ENCODE measurements at places on chromosomes 6 and 20. TPM values are rescaled to one million over a fixed set of nuclear protein-coding genes. Genes with fewer than 3 reads are reported as not detected.

Gene SIRPA
- total RNA-seq = 6.8 TPM

Gene ID1
- total RNA-seq = 377 TPM

DNA sequence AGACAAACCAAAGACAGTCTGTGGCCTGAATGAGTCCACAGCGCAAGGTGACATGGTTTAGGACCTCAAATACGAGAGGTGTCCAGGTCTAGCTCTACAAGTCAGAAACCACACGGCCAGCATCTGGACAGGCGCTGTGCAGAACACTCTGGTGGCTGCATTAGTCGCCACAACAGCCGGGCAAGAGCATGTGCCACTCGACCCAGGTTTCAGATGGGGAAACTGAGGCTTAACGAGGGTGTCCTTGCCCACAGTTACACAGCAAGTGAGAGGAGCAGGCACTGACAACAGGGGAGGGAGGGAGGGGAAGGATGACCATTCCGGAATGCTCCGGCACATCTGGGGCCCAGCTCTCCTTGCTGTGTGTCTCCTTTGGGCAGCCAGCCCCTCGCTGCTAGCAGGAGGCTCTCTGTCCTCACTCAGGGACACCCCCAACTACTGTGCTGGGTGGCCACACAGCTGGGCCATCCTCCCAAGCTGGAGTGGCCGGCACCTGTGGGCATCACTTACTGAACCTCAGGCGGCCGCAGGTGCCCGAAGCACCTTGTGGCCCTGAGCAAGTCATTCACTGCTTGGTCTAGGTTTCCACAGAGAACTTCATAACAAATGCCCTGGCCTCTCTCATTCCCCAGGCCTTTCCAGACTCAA lies 6.6 kb downstream of the DLL1 start:
- peaks cover 28% of the 10 kb centered on the region for H3K4me1 ChIP-seq
- no peak for DNase-seq
- no peak overlapping the region for H3K27ac ChIP-seq
- no peaks in the 10 kb centered on the region for H3K36me3 ChIP-seq
- peaks cover 48% of the 10 kb centered on the region for H3K27me3 ChIP-seq

DNA sequence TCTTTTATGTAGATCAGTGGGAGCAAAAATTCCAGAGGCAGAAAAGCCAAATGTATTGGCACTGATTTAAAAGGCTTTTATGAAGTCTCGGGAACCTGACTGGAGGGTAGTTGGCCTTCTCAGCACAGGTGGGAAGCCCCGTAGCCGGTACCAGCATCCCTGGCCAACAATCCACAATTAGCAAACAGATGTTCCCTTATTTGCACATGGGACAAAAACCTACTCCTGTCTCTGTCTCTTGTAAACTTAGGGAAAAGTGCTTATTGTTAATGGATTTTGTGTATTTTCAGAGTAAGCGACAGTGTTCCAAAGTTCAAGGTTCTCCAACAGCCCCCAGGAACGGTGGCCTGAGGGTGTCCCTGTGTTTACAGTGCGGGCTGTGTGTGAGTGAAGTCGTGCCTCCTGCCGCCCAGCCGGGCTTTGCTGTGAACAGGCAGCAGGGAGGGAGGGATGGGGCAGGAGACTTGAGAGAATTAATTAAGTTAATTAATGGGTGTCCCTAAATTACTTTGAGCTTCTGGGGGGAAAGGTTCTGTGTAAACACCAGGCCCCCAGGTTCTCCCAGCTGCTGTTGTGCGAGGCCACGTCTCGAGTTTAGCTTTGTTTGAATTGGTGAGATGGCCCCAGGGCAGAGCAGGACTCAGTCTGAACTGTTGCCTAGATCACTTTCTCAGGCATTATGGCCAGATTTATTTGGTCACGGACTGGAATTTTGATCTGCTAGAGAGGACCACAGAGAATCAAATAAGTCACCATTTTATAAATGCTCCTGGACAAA lies 3.9 kb downstream of the SYNJ2 start:
- no peaks in the 10 kb centered on the region for H3K36me3 ChIP-seq
- H3K4me1 ChIP-seq = peaks cover 55% of the 10 kb centered on the region
- DNase-seq = no peak
- peak overlapping the region; percentile 84 for H3K27ac ChIP-seq

- no peak for DNase-seq
- peaks cover 3% of the 10 kb centered on the region for H3K27me3 ChIP-seq
- H3K4me1 ChIP-seq = peaks cover 6% of the 10 kb centered on the region
- H3K27ac ChIP-seq = no peak overlapping the region
- no peak overlapping the region for H3K4me3 ChIP-seq
- no peaks in the 10 kb centered on the region for H3K36me3 ChIP-seq
Measured at GRCh38 chr6:39664173-39664572, 61.0 kb downstream of the KIF6 start.

DNA sequence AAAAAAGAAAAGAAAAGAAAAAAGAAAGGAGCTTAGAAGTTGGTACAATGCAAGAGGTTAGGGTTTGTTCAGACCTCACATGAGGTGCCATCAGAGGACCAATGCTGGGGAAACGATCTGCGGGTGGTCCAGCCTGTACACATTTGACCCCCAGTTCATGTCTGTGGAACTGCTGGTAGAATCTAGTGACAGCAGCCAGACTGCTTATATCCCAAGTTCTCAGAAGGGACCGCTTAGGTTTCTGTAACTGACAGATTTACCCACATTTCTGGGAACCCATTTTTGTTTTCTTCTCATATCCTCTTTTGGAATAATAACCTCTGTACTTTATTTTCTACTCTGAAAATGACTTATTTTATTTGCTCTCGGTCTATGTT lies 4.7 kb downstream of the PPP1R18 start:
- no peaks in the 10 kb centered on the region for H3K27me3 ChIP-seq
- H3K4me1 ChIP-seq = peaks cover 59% of the 10 kb centered on the region
- DNase-seq = no peak

DNA sequence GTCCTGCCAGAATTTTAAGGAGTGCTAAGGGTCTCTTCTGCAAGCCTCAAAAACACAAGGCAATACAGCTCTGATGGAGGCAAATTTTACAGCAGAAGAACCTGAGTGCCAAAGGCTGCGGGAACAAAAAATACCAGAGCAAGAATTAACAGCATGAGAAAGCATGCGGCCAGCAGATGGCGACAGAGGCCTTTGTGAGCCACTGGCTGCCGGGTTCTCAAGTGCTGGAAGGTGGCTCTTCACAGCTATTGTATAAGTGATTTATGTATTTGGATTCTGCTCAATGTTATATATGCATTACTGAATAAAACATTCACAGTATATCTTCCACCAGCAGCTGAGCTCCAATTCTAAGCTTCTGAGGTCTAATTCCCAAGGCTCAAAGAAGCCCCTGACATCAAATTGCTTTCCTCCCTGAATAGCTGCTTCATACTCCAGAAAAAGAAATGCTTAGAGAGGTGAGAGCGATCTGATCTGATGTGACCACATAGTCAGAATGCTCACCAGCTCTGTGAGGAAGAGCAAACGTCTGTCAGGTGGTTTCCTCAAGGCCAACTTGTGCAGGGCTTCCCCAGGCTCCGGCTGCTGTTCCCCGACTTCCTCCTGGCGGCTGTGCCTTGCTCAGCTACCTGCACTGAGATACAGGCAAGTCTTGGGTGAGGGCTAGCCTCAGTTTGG lies 58.6 kb downstream of the PPP1R3G start:
- no peaks in the 10 kb centered on the region for H3K36me3 ChIP-seq
- no peak overlapping the region for H3K27ac ChIP-seq
- H3K27me3 ChIP-seq = no peaks in the 10 kb centered on the region
- DNase-seq = peak; percentile 66
- no peak overlapping the region for H3K4me3 ChIP-seq

- no peak overlapping the region for H3K27ac ChIP-seq
- H3K4me3 ChIP-seq = no peak overlapping the region
- peaks cover under 1% of the 10 kb centered on the region for H3K36me3 ChIP-seq
- no peaks in the 10 kb centered on the region for H3K27me3 ChIP-seq
- no peak for DNase-seq
Measured at GRCh38 chr6:135592276-135592675, 94.7 kb upstream of the AHI1 start.

- peaks cover 2% of the 10 kb centered on the region for H3K4me1 ChIP-seq
- H3K36me3 ChIP-seq = no peaks in the 10 kb centered on the region
- H3K27ac ChIP-seq = no peak overlapping the region
- H3K27me3 ChIP-seq = no peaks in the 10 kb centered on the region
Measured at GRCh38 chr6:132725471-132725870, 11.6 kb upstream of the VNN1 start.

DNA sequence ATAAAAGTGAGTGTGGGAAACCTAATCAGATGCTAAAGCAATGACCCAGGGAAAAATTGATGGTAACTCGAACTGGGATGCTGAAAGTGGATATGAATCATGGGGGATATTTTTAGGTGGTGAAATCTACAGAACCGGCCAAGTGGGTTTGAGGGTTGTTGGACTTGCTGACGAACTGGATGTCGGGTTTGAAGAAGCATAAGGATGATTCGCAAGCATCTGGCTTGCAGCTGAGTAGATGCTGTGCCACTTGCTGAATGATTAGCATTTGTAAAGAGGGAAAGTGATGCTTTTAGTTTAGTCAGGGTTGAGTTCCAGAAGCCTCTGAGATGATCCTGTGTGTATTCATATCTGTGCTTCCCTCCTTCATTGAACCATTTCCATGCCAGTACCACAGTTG lies 54.9 kb downstream of the UBR2 start:
- no peak overlapping the region for H3K4me3 ChIP-seq
- DNase-seq = no peak
- no peak overlapping the region for H3K27ac ChIP-seq
- no peaks in the 10 kb centered on the region for H3K4me1 ChIP-seq
- peaks cover 23% of the 10 kb centered on the region for H3K36me3 ChIP-seq
- no peaks in the 10 kb centered on the region for H3K27me3 ChIP-seq

GRCh38 chr6:139425780-139426179 lies 51.3 kb upstream of the CITED2 start:
- H3K36me3 ChIP-seq = no peaks in the 10 kb centered on the region
- no peak for DNase-seq
- H3K27ac ChIP-seq = no peak overlapping the region
- no peaks in the 10 kb centered on the region for H3K27me3 ChIP-seq
- peaks cover 9% of the 10 kb centered on the region for H3K4me1 ChIP-seq

DNA sequence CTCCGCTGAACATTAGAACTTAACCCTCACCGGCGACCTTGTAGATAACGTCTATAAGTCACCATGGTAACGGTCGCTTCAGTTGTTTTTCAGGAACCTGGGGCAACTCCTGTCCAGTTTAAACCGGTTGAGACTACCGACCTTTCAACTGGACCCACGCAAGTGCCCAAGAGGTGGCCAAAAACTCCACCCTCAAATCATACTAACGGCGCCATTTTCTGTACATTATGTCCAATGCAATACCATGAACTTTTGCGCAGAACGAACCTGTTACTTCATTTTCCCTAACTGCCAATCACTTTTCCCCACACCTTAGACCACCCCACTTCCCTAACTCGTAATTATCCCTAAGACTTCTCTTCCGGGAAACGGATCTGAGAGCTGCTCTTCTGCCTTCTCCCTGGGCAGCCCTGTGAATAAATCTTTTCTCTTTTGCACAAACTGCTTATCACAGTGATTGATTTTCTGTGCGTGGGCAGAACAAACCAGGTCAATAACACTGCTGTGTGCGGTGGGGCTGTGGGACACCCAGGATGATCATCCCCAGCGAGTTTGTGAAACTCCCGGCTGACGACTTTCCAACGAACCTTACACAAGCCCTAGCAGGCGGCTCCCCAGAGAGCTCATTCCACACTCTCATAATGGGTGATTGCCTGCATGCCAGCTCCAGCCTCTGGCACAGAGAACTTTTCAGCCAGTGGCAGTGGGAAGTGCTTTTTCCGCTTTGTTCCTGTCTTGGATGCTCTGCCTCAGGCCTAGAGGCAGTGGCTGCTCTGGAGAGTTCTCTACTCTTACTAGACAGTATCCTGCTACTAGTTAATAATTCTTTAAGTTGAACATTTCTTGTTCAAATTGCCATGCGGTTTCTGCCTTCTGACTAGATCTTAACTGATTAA lies 28.6 kb downstream of the GPX5 start:
- H3K27me3 ChIP-seq = peaks cover 60% of the 10 kb centered on the region
- no peak for DNase-seq
- H3K27ac ChIP-seq = no peak overlapping the region
- H3K4me3 ChIP-seq = peak overlapping the region; percentile 42
- H3K36me3 ChIP-seq = no peaks in the 10 kb centered on the region
- peaks cover 7% of the 10 kb centered on the region for H3K4me1 ChIP-seq

DNA sequence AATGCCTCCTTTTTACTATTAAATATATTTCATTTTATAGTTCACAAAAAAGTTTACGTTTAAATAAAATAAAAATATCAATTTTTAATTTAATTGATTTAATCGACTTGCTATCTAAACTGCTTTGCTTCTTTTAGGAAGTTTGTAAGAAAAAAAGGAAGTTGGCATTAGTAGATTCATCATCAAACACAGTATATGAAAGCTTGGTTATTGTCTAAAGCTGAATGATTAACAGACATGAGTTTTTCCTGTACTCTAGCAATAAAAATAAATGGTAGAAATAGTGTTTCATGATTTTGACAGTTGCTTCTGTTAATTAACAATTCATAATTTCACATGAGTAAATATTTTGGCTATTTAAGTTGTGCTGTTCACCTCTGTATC lies 1285.5 kb upstream of the GJE1 start:
- H3K27ac ChIP-seq = no peak overlapping the region
- no peaks in the 10 kb centered on the region for H3K27me3 ChIP-seq
- H3K36me3 ChIP-seq = no peaks in the 10 kb centered on the region
- H3K4me1 ChIP-seq = peaks cover 8% of the 10 kb centered on the region
- no peak overlapping the region for H3K4me3 ChIP-seq

- no peak overlapping the region for H3K27ac ChIP-seq
- no peaks in the 10 kb centered on the region for H3K27me3 ChIP-seq
- DNase-seq = no peak
- H3K4me1 ChIP-seq = peaks cover 24% of the 10 kb centered on the region
- H3K36me3 ChIP-seq = peaks cover 1% of the 10 kb centered on the region
Measured at GRCh38 chr6:75393806-75394205, 99.8 kb downstream of the FILIP1 start.

DNA sequence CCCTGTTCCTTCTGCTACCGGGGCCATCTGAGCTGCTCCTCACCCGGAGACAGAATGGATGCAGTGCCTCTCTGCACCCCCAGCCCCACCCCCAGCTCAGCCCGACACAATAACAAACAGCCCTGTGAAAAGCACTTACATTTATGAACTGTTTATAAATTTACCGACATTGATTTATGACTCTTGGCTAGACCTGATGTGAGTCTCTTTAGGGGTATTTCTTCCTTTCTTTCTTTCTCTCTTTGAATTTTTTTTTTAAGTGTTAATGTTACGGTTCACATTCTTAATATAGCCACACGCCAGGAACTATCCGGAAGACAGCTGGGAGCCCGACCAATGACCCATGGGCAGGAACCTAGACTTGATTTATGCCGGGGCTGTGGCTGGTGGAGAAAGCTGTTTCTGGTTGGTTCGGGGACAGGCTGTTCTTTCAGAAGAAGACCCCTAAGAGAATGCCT lies 266.3 kb downstream of the CDC5L start:
- no peaks in the 10 kb centered on the region for H3K36me3 ChIP-seq
- no peak overlapping the region for H3K4me3 ChIP-seq
- peaks cover 20% of the 10 kb centered on the region for H3K27me3 ChIP-seq
- peaks cover 37% of the 10 kb centered on the region for H3K4me1 ChIP-seq

All from mesothelial cell of epicardium (in vitro differentiated cells).